ENCODE measurements at places on chromosomes 12 and 14.

DNA sequence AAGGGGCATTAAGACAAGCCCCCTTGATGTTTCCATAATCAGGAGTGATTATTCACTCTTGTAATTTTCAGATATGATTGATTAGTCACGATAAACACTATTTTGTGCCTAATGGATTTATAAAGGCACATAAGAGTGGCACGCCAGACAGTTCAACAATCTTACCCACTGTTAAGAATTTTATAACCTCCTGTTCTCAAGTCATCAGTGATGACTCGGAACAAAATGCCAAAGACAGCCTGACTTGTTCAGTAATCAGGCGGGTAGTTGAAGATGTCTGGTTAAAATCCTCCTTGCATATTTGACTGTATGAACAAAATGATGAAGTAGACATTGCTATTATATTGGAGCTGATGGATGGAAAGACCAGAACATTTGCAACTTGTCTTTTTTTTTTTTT is 212.1 kb upstream of the RMST start:
- DNase-seq = no peak

DNA sequence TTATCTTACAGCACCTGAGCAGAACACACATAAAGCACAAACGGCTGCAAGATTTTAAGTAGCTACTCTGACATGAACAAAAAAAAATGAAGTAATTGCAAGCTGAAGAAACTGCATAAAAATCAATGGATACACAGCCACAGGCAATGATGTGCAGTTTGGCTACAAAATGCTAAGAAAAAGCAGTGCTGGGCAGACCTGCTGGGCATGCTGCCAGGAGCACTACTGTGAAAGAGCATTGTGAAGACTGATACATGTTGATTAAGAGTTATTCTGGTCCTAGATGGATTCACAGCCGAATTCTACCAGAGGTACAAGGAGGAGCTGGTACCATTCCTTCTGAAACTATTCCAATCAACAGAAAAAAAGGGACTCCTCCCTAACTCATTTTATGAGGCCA is 20.1 kb upstream of the RTN1 start:
- DNase-seq = no peak

DNA sequence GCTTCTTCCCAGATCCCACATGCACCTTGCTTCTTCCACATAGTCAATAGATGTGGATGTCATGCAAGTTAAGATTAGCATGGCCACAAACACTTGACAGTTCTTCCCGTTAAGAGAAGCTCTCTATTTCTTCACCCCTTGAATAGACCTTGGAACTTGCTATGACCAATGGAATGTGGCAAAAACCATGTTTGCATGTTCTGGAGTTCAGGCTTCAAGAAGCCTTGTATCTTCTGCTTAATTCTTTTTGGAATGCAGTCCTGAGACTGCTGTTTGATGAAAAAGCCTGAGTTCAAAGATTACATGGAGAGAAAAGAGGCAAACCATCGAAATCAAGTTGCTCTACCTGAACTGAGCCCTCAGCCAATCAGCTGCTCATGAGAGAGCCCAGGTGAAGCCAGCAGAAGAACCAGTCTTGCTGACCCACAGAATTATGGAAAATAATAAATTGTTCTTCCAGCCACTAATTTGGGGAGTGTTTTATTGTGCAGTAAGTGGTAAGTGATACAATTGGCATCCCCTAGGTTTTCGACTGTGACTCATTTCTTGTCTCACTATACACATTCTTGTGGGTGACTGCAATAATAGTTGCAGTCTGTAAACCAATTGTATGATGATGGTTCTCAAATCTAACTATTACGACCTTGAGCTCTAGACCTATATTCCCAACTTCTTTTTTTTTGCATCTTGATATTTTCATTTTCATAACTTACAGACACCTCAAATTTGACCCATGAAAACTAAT is 12.6 kb downstream of the RASSF9 start:
- DNase-seq = no peak

DNA sequence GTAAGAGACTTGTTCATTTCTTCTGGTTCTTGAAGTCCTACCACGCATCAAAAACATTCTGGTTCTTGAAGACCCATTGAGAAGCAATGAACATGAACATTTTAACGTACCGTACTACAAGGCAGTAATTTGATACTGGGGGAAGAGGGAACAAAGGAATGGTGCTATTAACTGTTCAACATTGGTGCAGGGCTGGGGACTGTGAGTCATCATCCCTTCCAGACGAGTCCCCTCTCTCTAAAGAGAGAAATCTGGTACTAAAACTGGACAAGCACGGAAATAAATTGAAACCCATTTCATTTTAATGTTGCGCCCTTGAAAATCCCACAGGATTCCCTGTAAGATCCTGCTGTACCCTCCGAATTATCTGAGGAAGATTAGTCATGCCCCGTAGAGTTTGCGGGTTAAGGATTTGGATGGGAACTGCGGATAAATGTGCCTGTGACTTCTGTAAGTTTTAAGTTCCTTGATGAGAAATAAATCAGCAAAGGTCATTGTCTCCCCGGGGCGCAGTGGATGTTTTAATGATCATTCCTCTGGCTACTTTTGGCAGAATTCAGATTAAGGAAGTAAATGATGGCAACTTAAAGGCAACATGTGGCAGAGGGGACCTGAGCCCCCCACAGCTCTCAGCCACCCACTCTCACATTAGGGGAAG is 78.6 kb downstream of the KCNK13 start:
- DNase-seq = no peak

GRCh38 chr12:92485351-92486348 is 217.1 kb upstream of the PLEKHG7 start:
- DNase-seq = no peak

DNA sequence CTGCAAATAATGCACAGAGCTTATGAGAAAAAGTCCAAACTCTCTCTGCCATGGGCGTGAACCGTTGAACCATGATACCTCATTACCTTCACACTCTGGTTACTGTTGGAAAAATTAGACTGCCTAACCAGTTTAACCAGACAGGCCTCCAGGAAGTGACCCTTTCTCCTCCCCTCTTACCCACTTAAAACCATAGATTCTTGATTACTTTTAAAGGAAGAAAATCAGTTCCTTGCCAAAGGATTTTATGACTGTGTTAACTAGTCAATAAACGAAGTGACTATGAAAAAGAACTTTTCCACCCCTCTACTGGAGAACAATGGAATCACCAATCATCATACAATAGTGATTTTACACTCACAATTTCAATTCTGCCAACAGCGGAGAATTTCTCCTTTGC is 254.0 kb upstream of the ATP2B1 start:
- DNase-seq = no peak

- DNase-seq = no peak
Measured at GRCh38 chr12:121278169-121279070, 18.1 kb downstream of the CAMKK2 start.

DNA sequence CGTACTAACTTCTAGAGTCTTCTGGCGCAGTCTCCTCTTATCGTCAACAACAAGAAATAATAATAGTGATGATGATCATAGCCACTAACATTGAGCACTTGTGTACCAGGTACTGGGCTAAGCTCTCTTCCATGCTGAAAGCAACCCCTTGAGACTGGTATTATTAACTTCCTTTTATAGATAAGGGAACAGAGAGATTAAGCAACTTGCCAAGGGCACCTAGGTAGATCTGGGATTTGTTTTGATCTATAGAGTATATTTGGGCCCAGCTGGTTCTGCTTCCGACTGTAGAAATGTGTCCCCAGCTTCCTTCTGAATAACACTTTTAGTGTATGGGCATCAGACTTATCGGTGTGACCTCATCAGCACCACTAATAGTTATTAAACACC is 1.1 kb upstream of the ZNF219 start:
- no peak for DNase-seq

- no peak for DNase-seq
Measured at GRCh38 chr12:92640691-92641090, 62.1 kb upstream of the PLEKHG7 start.

- no peak for DNase-seq
Measured at GRCh38 chr14:104446611-104447010, 133.0 kb upstream of the C14orf180 start.

All from AG04450 (cell line).